ENCODE measurements at places on chromosomes 3 and 15. TPM values are rescaled to one million over a fixed set of nuclear protein-coding genes. Genes with fewer than 3 reads are reported as not detected.

The SENP8 gene
- total RNA-seq, result 1.3 TPM

The MRPL3 gene
- 92.6 TPM for total RNA-seq

The OGG1 gene
- total RNA-seq, result 40.1 TPM

The SLC9C1 gene
- not detected for total RNA-seq

The LRTM1 gene
- not detected for total RNA-seq

The IL17RB gene
- 63.5 TPM for total RNA-seq
